Fibroblast of lung (primary cell): ENCODE measurements at places on chromosomes 6 and 20. TPM values are rescaled to one million over a fixed set of nuclear protein-coding genes. Genes with fewer than 3 reads are reported as not detected.

The SLC9A8 gene
- 6.9 and 15.5 TPM in 2 replicates for total RNA-seq

The LY6G5B gene
- 1.3 and 2.0 TPM in 2 replicates for total RNA-seq

The PSMB9 gene
- 54.7 and 64.4 TPM in 2 replicates for total RNA-seq

The GSTA2 gene
- total RNA-seq: not detected in 2 replicates

The PEDS1 gene
- 7.2 and 8.3 TPM in 2 replicates for total RNA-seq

The CYP39A1 gene
- total RNA-seq: 3.6 and 3.8 TPM in 2 replicates

The LIME1 gene
- 1.5 and 3.5 TPM in 2 replicates for total RNA-seq

The COL10A1 gene
- total RNA-seq: 1.3 and 40.1 TPM in 2 replicates

The PRSS16 gene
- not detected in 2 replicates for total RNA-seq

The LY6G5C gene
- 0.51 and 0.83 TPM in 2 replicates for total RNA-seq

The DACT2 gene
- not detected in 2 replicates for total RNA-seq

The PAK5 gene
- not detected in 2 replicates for total RNA-seq

The PARD6B gene
- total RNA-seq: 0.83 and 1.0 TPM in 2 replicates
